Stimulated activated CD4-positive, alpha-beta T cell treated with anti-CD3 and anti-CD28 coated beads, Interleukin-4, amount 100 ng/mL, for 48 hours (primary cell): ENCODE measurements at places on chromosomes 5 and 9.

- DNase-seq, result no peak
These were observed 12.4 kb downstream of the NACC2 start for GRCh38 chr9:136082496-136083361.

- DNase-seq, result no peak
These were observed 215.5 kb downstream of the CYLC2 start for GRCh38 chr9:103210607-103211006.

DNA sequence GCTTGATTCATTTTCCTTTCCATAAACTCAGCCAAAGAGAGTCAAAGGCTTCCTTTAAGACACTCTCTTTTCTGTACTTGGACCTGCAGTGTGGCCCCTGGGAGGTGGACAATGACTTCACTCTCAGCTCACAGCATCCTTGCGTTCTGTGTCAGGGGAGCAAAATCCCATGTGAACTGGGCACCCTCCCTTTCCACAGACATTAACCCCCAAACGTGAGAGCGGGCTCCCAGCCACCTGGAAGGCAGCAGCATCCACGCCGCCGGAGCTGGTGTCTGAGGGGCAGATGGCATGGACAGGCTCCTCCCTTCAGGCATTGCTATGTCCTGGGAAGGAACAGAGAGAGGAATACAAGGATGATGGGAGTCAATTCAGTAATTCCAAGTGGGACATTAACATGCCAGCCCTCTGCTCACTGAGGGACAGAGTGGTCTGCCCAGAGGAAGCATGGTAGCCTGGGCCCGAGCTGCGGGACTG, 39.5 kb downstream of the TRIP13 start:
- no peak for DNase-seq

DNA sequence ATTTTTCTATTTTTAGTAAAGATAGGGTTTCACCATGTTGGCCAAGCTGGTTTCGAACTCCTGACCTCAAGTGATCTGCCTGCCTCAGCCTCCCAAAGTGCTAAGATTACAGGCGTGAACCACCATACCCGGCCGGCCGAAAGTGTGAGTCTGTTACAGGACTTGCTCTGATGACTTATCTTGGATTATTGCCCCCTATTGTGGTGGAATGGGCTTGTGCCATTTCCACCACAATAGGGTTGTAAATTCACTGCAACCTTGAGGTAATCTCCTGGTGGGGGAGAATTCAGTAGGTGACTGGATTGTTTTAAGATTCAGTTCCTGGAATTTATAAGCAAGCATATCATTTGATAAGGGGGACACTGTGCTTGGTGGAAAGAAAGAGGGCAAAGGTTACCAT, 15.0 kb upstream of the HMGCR start:
- no peak for DNase-seq
